ENCODE measurements at places on chromosomes 1 and 21.

GRCh38 chr1:70635868-70636267, 224.8 kb downstream of the CTH start:
- no peak for DNase-seq

DNA sequence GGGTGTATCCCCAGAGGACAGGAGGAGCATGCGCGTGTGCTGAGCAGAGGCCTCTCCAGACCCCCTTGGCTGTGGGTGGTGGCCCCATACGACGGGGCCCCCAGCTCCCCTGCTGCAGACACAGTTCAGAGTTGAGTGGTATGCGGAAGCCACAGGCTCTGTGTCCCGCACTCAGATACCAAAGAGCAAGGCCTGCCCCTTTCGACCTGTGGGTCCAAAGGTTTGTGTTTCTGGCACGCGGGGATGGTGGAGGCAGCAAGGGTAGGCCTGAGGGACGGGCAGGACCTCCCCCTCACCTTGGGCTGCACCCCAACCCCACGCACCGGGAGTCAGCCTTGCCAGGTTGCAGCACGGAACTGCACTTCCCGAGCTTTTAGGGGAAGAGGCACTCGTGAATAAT, at the start of gene KCNAB2:
Gene KCNAB2, plus strand, starts transcription at position 328 of the 400 bp plus-strand sequence. CDS start 5,649 bp downstream, outside the sequence.
- DNase-seq, result no peak

- no peak for DNase-seq
These were observed 72.3 kb upstream of the PPP2R5A start for GRCh38 chr1:212212906-212213305.

GRCh38 chr1:239735111-239735510, 348.7 kb downstream of the CHRM3 start:
- no peak for DNase-seq

DNA sequence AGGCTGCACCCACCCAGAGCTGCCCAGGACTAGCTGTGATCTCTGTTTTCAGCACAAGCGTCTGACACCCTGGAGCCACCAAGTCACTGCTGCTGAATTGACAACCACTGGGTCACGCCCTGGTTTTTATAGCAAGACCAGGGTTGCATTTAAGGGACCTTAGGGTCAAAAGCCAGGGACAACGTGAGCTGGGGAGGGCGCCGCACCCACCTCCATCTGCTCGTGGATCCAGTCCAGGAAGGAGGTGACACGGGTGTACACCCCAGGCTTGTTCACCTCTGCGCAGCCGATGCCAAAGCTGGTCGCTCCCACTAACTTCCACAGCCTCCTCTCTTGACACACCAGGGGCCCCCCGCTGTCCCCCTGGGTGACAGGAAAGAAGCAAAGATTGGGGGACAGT, 9.2 kb upstream of the TFF1 start:
- DNase-seq, result no peak

DNA sequence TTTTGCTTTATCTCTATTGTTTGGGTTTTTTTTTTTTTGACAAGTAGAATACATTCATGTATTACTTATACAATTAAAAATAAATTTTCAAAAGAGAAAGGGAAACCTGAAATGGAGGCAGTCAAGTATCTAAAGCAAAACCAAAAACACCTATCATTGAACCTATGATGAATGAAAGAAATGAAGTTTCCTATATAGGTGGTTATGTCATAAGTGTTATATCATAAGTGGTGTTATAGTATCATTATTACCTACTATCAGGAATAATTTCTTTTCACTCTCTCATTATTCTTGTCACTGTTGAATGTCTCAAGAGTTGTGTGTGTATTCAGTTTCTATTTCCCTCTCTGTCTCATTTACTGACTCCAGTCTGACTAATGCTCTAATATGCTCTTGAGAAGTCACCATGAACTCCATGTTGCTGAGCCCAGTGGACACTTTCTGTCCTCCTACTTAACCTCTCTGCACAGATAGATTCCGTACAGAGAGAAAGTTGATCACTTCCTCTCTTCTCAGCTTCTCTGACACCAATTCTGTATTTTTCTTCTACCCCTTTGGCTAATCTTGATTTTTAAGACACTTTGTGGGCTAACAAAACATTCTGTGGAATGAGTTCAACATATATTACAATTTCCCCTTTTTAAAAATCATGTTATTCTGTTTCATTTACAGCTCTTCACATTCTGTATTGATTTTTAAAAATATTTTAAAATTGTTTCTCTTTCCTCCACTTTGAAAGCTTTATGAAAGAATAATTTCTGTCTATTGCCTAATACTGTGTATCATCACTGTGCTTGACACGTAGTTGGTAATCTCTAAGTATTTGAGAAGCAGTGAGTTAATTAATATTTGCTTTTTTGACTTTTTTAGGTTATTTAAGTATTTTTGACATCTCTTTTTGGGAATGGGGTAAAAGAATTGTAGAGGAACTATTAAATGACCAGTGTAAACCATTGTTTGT, 50.1 kb downstream of the RASAL2 start:
- DNase-seq, result no peak

- no peak for DNase-seq
These were observed 178.7 kb downstream of the CYYR1 start for GRCh38 chr21:26394341-26394740.

- DNase-seq, result no peak
These were observed 13.2 kb downstream of the SYT2 start for GRCh38 chr1:202697038-202697437.

DNA sequence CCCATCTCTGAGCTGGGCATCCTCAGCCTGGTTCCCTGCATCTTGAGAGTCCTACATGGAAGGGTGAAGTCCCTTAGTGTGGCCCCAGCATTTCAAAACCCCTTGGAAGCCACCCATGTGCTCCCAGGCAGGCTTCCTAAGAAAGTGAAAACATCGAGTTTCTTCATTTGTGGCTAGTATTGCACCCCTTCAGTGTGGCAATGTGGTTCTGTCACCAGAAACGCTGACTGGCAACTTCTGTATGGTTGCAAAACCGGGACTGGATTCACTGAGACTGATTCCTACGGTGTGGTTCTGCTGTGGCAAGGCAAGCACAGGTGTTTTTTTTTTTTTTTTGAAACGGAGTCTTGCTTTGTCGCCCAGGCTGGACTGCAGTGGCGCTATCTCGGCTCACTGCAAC, 9.0 kb upstream of the IFNGR2 start:
- DNase-seq, result no peak

DNA sequence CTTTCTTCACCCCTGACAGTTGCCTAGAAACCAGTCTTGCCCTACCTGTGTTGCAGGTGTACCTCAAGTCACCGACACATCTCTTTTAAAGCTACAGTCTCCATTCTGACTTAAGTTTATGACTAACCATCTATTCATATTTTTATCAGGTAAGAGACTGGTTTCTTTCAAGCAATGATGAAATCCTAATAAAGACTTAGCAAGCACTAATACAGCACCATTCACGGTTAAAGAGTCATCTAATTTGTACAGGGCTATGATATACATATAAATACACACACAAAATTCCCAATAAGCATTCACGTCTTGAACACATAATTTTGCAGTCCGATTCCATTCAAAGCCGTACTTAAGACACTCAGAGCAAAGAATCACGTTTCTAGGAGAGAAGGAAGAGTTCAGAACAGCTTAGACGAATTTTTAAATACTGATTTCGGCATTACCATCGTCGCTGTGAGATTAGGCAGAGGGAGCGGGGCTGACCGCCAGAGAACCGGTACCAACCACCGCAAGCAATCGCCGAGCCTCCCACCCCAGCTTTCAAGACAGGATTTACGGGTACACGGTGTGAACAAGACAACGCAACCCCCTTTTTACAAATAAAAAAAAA, 943 bp downstream of the ERRFI1 start:
- no peak for DNase-seq

- DNase-seq, result no peak
These were observed 128.3 kb downstream of the NOS1AP start for GRCh38 chr1:162197615-162198421.

DNA sequence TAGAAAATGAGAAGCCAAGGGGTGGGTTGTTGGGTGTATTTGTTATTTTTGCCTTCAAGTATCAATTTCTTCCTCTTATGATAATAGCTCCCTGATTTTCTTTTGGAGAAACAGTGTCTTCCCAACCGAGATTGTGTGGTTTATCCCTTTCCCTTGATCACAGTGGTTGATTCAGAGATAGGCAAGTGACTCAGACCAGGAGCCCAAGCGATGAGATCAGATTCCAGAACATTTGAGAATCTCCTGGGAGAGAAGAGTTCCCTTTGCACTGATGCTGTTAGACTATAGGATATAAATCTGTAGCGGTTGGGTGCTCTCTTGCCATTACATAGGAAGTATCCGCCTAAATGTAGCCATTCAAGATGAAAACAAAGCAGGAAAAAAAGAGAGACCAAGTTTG, 90.1 kb upstream of the WDR26 start:
- no peak for DNase-seq

- DNase-seq, result no peak
These were observed 565.4 kb downstream of the PTPRC start for GRCh38 chr1:199204231-199204630.

DNA sequence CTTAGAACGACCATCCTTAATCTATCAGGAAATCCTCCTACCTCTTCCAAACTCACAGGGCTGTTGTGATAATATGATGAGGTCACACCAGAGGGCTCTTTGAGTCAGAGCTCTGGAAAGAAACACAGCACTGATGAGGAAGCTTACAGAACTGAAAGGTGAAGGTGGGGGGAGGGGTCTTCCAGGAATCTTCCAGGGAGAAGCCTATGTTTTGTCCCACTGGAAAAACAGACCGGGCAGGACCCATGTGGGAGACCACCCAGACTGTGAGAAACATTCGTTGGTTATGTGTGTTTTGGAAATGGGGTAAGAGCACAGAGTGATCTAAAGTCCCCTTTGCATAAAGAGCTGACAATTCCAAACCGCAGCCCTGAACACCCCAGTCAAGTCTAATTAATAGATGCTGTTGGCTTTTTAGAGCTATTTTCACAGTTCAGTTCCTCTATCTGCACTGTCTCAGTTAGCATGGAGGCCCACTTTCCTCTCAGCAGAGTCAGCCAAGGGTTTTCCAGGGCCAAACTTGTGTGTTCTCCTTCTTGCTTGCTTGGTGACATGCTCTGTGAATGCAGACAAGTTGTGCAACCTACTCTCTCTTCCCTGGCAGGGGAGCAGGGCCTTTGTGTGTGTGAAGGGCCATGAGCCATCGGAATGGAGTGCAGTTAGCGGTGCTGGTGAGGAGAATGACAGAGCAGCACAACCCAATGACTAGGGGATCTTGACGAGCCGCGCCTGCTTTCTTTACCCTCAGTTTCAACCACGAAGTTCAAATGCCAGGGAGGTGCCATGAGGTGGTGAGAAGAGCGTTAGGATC, 12.3 kb downstream of the PHLDA3 start:
- DNase-seq, result no peak

- DNase-seq, result no peak
These were observed 52.9 kb upstream of the RGS1 start for GRCh38 chr1:192522673-192523072.

DNA sequence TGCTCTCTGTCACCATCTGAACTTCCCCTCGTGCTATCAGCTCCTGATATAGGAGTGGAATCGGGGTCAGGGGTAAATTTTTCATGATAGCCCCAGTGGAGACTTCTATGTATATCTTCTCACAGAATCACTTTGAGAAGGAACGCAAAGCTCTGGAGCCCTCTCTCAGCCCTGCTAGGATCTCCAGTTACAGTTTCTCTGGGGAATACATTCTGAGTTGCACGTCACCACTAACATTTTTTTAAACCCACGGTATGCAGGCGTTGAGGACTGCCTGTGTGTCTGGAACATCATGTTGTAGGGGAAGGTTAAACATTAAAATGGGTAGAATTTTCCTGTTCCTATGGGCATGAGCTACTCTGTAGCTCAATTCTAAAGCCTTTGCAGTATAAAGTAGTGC, 116.4 kb upstream of the FAM78B start:
- no peak for DNase-seq

GRCh38 chr1:61580417-61580816, 144.5 kb downstream of the TM2D1 start:
- no peak for DNase-seq

DNA sequence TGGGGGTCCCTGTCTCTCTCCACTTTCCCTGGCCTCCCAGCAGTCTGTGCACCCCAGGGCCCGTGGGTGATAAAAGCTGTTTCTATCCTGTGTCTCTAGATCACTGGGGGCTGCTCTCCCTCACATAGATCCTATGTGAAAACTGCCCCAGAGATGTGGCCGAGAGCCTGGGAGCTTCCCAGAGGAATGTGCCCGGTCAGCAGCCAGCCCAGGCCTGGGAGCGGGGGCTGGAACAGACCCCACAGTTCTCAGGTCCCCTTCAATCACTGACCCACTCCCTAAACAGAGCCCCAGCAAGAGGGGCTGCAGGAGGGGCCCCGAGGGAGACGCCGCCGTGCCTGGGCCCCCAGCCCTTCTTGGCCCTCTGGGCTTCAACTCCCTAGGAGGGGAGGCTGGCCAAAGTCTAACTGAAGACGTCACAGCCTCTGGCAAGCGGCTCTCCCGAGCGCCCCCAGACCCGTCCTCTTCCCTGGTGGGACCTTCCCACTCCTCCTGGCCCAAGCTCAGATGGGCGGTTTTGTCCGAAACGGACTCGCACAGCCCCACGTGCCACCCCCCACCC, 403 bp downstream of the MXRA8 start:
- no peak for DNase-seq
